Central memory CD8-positive, alpha-beta T cell (primary cell): ENCODE measurements at places on chromosomes 2 and 18.

GRCh38 chr2:42246562-42246961 is 77.4 kb downstream of the EML4 start:
- DNase-seq, result no peak

DNA sequence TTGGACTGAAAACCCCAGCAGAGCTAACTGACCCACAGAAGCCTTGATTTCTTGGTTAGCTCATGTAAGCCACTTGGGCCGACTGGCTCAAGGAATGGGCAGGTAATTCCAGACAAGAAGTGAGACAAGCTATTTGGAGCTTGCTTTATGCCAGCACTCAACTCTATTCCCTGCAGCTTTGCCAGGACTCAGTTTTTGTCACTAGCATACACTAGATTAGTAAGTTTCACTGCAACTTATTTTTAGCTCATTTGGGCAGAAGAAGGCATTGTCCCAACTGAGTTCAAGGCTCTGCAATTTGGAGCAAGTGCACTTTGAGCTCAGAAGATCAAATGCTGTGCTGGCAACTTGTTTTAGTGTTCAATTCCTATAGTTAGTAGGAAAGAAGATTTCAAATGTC is 116.1 kb downstream of the SLC4A3 start:
- no peak for DNase-seq

DNA sequence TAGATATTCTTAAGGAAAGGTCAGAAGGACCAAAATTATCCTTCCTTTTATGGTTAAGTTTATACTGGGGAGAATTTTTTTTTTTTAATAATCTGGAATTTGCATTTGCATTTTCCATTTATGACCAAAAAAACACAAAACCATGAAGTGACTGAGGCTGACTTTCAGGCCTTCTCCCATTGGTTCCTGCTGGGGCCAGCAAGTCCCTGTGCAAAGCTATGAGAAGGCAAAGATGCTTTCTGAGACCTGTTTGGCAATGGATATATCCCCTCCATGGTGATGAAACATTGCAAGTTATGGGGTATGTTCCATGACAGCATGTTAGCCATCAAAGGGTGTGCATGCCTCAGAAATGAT is 60.8 kb downstream of the KIAA2012 start:
- no peak for DNase-seq

DNA sequence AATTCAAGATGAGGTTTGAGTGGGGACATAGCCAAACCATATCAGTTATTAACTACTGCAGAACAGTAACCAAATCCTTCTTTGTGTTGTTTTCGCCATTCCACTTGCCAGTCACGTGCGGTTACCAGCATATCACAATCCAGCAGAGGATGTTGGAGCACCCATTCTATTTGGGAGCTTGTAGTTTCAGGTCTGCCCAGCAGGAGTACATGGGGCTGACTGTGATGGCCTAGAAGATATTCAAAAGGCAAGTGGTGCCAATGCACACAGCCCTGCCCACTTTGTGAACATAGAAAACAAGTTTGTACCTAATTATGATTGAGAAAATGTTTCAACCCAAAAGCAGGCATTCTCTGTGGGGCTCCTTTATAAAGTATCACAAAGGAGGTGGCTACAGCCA is 57.0 kb downstream of the ZNF519 start:
- DNase-seq, result no peak

- DNase-seq, result no peak
Observed at GRCh38 chr2:158724803-158725381, 70.2 kb upstream of the DAPL1 start.

DNA sequence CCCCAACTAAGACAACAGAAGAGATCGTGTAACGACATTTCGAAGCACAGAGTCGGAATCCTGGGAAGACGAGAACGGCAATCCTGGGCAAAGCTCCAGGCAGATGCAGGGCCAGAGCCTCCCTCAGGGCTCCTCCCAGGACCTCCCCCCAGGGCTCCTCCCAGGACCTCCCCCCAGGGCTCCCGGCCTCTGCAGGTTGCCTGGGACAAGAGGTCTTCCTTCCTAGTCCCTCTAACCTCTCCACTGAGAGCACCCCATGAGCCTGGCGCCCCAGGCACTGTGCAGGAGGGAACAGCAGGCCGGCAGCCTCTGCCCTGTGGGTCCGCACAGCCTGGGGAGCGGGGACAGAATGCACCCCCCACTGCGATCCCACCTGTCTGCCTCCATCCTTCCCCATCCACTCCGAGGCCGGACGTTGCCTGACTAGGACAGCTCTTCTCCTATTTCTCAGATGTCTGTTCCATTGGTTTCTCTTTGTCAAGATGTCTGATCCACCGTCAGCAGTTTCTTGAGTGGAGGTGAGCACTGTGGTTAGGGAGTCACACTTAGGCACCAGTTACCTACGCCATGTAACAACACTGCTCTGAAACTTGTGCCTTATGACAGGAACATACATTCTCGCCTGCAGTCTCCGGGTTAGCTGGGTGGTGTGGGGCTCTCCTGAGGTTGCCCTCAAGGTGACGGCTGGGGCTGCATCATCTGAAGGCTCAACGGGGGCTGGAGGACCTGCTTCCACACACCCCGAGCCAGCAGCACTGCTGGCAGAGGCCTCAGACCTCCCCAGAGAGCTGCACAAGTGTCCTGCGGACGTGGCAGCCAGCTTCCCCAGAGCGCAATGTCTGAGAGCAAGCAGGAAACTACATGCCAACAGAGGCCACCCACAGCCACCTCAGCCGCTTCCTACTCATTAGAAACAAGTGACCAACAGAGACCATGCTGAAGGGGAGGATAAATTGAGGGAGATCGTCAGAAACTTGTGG is 28.9 kb downstream of the ADI1 start:
- DNase-seq, result no peak
